ENCODE measurements at places on chromosomes 11 and 22.

DNA sequence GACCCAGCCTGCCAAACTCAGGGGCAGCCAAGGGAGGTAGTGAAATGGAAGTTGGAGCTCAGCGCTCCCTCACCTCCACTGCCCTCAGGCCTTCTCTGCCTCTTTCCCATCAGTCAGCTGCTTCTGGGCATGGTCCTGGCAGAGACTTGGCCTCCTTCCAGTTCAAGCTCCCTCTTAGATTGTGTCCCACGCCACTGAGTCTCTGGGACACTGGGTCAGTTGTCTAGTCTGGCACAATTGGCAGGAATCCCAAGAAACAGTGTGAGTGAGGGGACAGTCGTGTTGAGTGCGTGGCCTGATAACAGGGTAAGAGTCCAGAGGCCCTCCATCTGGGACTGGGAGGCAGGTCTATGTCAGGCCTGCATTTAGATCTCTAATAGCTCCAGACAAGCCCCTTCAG, 7.1 kb upstream of the SLC35E4 start:
- no peaks in the 10 kb centered on the region for H3K4me1 ChIP-seq
- no peaks in the 10 kb centered on the region for H3K27me3 ChIP-seq
- H3K36me3 ChIP-seq: no peaks in the 10 kb centered on the region
- DNase-seq: no peak

DNA sequence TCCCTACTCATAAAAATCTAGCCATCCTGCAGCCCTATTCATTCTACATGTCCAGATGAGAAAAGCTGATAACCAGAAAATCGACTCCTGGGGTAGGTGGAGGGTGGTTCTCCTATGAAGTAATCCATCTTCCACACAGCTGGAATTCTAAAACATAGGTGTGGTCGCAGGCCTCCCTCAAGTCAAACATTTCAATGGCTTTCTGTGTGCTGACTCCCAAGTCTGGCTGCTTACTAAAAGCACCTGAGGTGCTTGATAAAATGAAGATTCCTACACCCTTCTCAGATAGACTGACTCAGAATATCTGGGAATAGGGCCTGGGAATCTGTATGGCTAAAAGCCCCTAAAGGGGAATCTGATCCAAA, 26.1 kb downstream of the IRAG1 start:
- DNase-seq: no peak
- no peaks in the 10 kb centered on the region for H3K36me3 ChIP-seq
- no peak overlapping the region for H3K27ac ChIP-seq
- no peak overlapping the region for H3K4me3 ChIP-seq
- H3K4me1 ChIP-seq: no peaks in the 10 kb centered on the region

- no peaks in the 10 kb centered on the region for H3K36me3 ChIP-seq
- H3K27ac ChIP-seq: no peak overlapping the region
- no peak overlapping the region for H3K4me3 ChIP-seq
- H3K4me1 ChIP-seq: peaks cover 5% of the 10 kb centered on the region
- DNase-seq: no peak
Observed at GRCh38 chr22:48798281-48799226, 1029.1 kb downstream of the BRD1 start.

- H3K27ac ChIP-seq: no peak overlapping the region
- no peaks in the 10 kb centered on the region for H3K36me3 ChIP-seq
- no peaks in the 10 kb centered on the region for H3K27me3 ChIP-seq
Observed at GRCh38 chr11:36447514-36447913, 62.6 kb downstream of the TRAF6 start.

All from H1 (cell line).